Thymus (tissue), 14 donors: ENCODE measurements at places on chromosomes 2 and 18. TPM values are rescaled to one million over a fixed set of nuclear protein-coding genes. Genes with fewer than 3 reads are reported as not detected.

SMYD5 gene
- polyA plus RNA-seq: 14.5 TPM

DNA sequence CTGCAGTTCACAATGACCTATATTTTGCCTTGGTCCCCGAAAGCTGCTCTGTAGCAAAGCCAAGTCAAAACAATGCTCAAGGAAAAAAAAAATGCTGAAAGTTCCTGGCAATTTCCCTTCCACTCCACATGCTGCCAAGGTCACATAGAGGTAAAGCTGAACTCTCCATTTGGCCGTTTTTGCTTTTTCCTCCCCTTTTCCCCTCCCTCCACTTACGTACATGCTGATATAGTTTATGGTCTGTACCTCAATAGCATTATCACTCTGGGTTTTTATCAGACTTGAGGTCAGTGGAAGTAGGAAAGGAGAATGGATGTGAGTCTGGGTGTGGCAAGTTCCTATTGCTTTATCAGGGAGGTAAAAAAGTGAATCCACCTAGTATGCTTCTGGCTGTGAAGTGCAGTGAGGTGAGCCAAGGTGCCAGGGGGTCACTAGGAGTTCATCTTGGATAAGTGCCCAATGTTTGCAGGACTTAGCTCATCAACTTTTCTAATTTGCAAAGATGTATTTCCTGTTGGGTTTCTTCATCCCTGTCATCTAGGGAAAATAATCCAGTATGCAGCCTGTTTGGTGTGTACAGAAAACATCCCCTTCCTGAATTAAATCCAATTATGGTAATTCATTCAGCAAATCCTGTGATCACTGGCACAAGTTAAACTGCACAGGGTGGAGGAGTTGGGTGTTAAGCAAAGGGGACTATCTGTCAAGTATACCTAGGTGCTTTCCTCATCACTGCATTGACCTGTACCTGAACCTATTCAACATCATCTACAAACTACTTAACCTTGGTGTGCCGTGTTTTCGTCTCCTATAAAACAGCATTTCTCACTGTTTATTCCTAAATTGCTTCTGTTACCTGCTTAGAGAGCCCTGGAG, 124.3 kb upstream of the CYP26B1 start:
- peak; percentile 6 for DNase-seq

DNA sequence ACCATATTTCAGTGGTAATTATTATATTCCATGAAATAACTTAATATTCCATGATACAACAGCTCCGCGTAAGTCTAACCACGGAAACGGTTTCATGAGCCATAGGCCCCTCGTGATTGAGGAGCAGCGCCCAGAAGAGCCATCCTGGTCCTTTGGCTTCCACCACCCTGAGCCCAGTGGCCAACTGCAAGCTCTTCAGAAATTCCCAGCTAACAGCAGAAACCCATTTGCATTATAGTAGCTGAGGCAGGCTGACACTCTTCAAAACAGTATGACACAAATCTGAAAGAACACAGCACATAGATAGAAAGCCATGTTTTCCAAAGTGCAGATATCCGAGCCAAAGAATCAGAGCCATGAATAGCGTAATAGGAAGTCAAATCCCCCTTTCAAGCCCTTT, 120.9 kb upstream of the NFATC1 start:
- DNase-seq: no peak

DNA sequence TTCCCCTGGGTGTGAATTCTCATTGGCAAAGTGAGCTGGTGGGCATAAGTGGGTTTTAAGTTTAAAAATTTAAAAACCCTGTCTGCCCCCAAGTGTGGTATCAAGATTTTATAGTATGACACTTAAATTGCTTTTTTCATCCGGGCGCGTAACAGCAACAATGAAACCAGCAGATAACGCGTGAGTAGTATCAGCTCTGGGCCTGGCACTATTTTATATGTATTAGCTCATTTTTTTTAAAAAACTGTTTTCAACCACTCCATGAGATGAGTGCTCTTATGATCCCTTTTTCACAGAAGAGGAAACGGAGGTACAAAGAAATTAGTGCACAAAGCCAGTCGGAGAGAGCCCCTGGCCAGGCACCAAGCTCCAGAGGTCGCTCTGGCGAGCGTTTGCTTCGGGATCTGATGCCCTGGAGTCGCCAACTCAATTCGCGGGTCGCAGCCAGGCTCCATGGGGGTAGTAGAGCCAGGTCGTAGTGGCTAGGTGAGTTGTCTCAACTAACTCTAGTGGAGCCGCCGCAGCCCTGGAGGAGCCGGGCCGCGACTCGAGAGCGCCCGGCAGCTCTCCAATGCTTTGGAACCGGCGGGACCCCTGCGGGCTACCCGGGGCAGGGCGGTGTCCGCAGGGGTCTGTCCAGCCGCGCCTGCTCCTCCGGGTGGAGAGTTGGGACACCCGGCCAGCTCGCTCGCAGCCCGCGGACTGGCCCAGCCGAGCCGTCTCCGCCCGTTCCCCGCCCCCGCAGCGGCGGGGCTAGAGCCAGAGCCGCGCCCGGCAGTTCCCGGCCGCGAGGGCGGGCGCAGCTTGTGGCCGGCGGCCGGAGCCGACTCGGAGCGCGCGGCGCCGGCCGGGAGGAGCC, at the start of gene IL1R1:
Gene IL1R1 (plus strand): TSS at position 777 of the 859 bp plus-strand sequence. CDS start 14,979 bp downstream, outside the sequence.
- no peak for DNase-seq

GRCh38 chr2:205947621-205948495, 138.1 kb downstream of the INO80D start:
- DNase-seq: peak; percentile 33

- DNase-seq: no peak
Measured at GRCh38 chr2:1017827-1018226, 67.2 kb downstream of the SNTG2 start.

TRIB2 gene
- polyA plus RNA-seq: 69.8 TPM

MC2R gene
- 0.18 TPM for polyA plus RNA-seq

DNA sequence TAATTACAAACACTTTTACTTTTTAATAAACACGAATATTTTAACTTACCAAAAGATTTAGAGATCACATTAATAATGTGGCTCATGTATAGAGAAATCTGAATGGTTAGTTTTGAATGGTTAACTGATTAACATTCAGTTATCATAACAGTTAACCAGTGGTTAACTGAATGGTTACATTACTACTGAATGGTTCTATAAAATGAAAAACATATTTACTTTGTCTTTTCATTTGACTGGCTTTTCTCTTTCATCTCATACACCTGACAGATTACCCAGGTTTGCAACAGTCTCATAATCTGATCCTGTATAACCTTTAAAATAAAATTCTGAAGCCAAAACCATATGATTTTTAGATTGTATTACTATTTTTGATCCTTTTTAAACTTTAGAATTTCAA, 91.9 kb downstream of the EPB41L5 start:
- no peak for DNase-seq

- no peak for DNase-seq
Measured at GRCh38 chr2:19476327-19476726, 117.9 kb upstream of the OSR1 start.

LONRF2 gene
- polyA plus RNA-seq: 0.62 TPM

GKN2 gene
- 0.75 TPM for polyA plus RNA-seq

ABCG5 gene
- 0.09 TPM for polyA plus RNA-seq

MAL gene
- 143 TPM for polyA plus RNA-seq

DNA sequence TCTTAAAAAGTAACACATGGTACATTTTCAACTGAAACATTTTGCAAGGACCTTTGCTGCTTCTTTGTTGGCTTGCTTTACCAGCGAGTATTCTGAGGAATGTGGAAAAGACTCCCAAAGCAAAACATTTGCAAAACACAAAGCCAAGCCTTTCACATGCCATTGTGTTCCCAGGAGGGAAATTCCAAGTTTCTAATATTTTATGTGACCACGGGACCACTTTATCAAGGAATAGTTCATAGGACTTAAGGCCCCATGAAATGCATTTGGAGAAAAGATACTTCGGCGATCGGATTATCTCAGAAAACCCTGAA, 26.2 kb downstream of the CYP27C1 start:
- DNase-seq: no peak

CYP26B1 gene
- polyA plus RNA-seq: 5.6 TPM

GRCh38 chr2:8656160-8656641, 25.7 kb upstream of the ID2 start:
- DNase-seq: no peak

DNA sequence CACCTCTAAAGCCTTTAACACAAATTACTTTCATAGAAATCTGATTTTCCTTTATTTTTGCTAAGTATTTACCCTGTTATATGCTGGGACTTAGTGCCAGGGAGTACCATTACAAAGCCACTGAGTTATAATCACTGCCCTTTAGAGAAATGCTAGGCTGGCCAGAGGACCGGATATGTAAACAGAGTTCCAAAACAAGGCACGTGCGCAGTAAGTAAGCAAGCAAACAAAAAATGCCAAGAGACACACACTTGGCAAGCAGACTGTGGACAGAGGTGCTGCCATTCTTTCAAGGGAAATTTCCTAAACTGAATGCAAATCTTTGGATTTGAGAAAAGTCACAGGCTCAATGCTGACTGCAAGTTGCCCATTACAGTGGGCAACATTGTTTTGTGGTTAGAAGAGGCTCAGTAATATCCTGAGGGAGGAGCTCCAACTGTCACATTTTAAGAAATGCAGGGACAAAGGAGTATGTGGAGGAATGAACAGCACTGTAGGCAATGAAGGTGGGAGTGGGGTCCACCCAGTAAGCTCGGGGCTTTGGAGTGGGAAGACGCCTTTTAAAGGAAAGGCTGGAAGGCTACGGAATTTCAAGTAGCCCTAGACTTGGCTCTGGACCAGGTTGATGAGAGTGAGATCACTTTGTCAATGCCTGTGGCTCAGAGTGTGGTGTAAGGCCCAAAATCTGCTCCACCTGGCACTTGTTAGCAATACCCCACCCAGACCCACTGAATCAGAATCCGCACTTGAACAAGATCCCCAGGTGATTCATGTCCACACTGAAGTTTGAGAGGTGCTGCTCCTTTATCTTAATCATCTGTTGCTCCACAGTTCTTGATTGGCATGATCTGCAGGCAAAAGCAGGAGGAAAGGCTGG, 2.1 kb upstream of the PARD6G start:
- no peak for DNase-seq

MARCO gene
- polyA plus RNA-seq: 31.0 TPM

DNA sequence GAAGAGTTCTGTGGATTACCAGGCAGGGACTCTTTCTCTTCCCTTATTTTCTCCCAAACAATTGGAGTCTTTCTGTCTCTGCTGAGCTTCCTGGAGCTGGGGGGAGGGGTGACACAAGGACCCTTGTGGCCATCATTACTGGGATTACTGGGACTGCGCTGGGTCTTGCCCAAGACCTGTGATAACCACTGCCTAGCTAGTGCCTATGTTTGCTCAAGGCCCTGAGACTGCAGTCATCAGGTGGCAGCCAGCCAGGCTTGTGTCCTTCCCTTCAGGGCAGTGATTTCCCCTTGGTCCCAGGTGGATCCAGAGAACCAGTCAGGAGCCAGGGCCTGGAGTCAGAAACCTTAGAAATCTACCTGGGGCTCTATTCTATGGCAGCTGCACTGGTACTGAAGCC, 355.6 kb downstream of the PARD3B start:
- no peak for DNase-seq

IGFBP2 gene
- polyA plus RNA-seq: 111 TPM

KATNAL2 gene
- polyA plus RNA-seq: 6.5 TPM

DNA sequence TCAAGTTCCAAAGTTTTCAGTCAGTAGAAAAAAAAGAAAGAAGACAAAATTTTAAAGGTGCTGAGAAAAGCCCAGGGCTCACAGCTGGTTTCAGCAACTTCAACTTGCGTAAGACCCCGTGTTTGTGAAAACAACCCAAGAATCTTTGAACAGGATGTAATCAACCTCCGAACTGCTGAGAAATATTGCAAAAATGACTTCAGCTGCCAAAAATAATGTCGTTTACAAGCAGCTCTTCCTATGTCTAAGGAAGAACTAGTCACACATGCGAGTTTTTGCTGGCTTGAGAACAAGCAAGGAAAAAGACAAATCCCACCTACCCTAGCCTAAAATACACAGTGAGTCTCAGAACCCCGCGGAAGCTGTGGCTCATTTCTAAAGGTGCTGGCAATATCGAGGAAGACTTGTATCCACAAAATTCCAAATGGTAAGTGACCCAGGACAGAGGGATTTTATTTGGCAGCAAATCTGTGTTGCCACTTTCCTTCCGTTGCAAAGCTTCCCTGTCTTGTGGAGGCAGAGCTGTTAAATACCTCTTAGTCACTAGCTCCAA, 59.8 kb upstream of the SLC8A1 start:
- no peak for DNase-seq

- no peak for DNase-seq
Measured at GRCh38 chr2:80490964-80491363, 186.4 kb upstream of the LRRTM1 start.

- DNase-seq: no peak
Measured at GRCh38 chr2:46144133-46144800, 152.9 kb upstream of the EPAS1 start.

BOLL gene
- not detected for polyA plus RNA-seq

GRCh38 chr18:21281603-21282002, 39.6 kb downstream of the GREB1L start:
- no peak for DNase-seq

DNA sequence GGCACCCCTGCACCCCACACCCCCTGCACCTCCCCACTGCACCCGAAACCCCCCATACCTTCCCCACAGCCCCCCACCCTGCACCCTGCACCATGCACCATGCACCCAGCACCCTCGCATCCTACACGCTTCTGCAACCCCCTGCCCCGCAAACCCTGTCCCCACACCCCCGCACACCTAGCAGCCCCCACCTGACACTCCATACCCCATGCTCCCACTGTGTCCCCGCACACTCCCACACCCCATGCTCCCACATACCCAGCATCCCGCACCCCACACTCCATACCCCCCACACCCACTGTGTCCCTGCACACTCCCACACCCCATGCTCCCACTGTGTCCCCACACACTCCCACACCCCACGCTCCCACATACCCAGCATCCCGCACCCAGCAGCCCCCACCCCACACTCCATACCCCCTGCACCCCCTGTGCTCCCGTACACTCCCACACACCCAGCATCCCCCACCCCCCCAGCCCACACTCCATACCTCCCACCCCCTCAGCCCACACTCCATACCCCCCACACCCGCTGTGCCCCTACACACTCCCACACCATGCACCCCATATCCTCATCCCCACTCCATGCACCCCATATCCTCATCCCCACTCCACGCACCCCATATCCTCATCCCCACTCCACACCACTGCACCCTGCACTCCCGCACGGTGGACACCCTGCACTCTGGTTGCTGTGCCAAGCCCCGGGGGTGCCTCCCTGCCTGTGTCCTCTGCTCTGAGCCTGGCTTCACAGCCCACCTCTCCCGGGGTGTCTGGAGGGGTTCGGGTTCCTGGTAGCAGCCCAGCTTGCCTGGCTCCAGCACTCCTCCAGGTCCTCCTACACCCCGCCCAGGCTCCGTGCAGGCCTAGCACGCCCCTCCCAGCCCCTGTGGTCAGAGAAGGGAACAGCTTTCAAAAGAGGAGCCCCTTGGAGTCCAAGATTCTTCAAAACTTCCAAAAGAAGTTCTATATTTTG, 93.9 kb upstream of the CTDP1 start:
- DNase-seq: no peak

- no peak for DNase-seq
Measured at GRCh38 chr18:55199291-55199963, 240.2 kb upstream of the CCDC68 start.

GRCh38 chr18:61331051-61331450, 2.2 kb upstream of the CDH20 start:
- DNase-seq: no peak

PKDCC gene
- polyA plus RNA-seq: 25.1 TPM

GPR17 gene
- 0.07 TPM for polyA plus RNA-seq

- DNase-seq: no peak
Measured at GRCh38 chr18:5964996-5965395, 69.7 kb upstream of the TMEM200C start.
